ENCODE measurements at places on chromosomes 6 and 20.

DNA sequence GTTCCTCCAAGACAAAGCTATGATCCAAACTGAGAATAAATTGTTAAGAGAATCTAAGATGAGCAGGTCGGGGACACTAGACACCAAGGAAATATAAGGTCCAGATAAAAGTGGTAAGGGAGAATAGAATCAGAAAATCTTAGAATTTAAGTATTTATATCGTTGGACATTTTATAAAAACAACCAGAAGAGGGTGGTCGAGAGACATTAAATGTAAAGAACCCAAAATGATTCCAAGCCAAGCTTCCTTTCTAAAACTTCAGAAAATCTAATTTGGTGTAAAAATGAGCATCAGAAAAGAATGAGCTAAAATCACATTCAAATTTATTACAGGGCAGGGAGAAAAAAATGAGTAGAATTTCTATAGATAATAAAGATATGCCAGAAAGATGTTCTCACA is 97.8 kb upstream of the OGFRL1 start:
- DNase-seq, result no peak

DNA sequence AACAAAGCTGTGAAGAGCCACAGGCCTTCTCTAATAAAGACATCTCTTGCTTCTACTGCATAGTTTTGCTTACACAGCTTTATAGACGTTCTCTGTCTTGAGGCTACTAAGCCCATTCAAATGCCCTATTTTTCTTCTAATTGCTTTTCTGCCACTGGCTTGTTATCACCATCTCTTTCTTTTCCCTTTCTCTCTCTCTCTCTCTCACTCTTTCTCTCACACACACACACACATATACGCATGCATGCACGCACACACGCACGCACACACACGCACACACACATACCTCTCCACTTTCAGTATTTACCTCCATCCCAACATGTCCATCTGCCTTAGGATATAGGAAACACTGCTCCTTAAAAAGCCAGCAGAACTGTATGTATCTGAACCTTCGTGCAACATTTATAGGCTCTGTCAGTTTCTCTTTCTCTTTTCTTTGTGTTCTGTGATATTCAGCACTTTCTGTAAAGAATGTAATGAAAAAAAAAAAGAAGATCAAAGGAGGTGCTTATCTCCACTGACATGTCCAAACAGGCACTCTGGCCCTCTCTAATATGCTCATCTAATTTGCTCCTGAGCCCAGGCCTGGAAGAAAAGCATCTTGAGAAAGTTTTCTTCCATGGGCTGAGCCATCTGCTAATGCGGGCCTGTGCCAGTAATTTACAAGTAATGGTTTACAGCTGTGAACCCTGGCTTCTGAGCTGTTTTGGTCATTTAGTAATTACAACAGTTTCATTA is 1046.7 kb upstream of the MAP3K7 start:
- DNase-seq, result no peak

DNA sequence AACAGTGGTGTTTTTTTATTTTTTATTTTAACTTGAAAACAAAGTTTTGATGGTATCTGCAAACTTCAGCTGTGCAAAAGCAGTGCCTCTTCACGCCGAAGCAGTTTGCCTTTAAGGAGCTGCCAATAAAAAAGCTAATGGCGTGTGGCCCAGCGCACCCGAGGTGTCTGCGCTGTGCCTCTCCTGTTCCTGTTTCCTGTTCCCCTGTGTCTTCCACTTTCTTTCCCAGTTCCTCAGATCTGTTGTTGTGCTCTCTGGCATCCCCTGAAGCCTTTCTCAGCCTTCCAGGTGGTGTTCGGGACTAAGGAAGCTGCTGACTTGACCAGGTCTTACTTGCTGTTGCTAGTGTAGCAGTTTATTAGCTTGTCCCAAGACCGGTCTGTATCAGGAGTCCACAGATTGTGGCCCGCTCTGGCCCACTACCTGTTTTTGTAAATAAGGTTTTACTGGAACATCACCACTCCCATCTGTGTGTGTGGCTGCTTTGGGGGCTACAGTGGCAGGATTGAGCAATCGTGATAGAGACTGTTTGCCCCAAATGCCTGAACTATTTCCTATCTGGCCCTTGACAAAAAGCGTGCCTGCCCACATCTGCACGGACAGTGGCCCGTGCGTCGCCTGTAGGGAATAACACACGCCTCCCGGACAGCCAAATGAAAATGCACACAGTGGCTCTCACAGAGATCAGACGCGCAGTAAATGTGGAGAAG is 178.3 kb downstream of the TMEM242 start:
- no peak for DNase-seq

DNA sequence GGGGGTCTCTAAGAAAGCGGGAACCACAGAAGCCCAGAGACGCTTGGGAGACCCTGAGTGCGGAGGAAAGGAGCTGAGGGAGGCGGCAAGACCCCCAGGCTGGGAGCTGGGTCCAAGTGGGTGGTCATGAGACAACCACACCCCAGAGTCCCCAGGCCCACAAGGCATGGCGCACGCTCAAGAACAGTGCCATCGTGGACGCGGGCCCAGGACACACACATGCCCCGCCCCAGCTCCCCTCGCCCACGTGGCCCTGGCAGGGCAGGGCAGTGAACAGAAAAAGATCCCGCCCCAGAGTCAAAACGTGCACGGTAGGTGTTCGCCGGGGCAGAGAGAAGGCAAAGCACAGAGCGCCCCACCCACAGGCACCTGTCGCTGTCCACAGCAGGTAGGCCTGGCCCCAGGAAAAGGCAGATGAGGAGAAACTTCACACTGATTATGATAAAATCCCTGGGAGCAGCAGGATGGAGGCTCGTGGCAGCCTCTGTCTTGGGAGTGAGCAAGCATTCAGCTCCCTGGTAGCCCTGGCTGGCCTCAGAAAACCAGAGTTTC is 50.0 kb downstream of the BPIFB1 start:
- DNase-seq, result no peak

DNA sequence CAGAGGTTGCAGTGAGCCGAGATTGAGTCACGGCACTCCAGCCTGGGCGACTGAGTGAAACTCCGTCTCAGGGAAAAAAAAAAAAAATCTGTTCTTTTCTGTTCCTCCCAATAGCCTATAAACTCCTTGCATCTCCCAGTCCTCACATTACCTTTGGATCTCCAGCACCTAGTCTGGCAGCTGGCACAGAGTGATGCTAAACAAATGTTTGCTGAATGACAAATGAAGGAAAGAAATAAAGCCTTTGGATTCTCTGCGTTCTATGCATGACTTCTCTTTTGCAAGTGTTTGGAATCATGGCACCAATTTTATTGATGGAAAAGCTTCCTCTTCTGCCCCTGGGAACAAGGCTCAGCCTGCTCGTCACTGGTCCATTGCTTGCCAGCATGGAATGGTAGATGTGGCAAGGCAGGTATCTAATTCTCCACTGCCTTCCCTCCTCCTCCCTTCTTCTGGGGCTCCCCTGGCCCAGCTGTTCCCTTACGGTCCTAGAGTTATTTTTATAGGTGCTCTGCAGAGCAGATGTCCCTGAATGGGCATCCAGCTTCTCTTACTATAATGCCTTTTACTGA is 53.6 kb upstream of the FYN start:
- DNase-seq, result no peak

DNA sequence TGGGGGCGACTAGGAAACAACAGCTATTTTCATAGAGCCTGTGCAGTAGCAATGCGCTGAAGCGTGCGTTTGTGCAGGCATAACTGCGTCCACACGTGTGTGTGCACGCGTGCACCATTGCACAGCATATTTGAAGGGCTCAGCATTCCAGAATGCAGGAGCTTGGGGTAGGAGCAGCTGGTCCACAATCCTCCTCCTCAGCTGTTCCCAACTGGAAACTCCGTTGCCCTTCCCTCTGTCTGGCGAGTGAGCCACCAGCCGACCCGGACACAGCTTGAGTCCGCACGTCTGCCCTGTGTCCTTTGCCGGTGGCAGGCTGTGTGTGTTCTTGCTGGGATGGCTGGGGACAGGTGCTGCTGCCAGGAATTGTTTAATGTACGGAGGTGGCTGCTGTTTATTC is 110.2 kb downstream of the SASH1 start:
- DNase-seq, result no peak

DNA sequence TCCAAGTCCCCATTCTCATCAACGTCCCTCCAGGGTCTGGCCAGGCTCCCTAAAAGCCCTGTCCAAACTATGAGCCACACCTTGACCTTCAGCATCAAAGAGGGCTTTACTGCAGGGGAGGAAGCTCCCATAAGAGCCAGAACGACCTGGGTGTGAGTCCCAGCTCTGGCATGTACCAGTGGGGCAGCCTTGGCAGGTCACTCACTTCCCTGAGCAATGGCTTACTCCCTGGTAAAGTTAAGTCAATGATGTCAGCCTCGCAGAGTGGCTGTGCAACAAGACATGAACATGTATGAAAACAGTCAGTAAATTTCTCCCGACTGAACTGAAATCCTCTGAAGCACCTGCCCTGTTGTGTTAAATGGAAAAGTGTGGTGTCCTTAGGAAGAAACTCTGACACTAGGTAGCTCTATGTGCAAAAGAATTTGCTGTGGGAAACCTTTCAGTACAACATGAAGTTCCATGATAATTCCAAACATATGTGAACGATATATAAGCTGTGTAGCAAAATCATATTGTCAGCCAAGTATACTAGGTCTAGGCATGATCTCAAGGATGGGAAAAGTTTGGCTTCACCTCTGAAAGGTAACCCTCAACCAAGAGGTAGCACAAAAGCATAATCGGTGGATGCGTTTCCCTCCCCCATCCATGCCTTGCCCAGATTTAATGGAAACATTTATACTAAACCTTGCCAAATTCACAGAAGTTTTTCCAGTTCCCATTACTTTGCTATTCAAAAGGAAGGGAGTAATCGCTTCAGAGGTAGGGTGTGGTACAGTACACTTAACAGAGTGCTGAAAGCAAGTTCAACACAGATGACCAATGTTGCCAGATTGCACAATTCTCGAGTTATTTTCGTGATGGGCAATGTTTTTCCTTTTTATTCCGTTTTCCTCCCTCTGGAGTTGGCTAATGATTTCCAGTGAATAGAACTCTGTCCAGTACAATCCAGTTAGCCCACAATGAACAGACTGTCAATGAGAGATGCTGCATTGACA is 49.0 kb upstream of the RANBP9 start:
- no peak for DNase-seq

GRCh38 chr6:19536838-19537237 is 300.3 kb upstream of the ID4 start:
- no peak for DNase-seq

DNA sequence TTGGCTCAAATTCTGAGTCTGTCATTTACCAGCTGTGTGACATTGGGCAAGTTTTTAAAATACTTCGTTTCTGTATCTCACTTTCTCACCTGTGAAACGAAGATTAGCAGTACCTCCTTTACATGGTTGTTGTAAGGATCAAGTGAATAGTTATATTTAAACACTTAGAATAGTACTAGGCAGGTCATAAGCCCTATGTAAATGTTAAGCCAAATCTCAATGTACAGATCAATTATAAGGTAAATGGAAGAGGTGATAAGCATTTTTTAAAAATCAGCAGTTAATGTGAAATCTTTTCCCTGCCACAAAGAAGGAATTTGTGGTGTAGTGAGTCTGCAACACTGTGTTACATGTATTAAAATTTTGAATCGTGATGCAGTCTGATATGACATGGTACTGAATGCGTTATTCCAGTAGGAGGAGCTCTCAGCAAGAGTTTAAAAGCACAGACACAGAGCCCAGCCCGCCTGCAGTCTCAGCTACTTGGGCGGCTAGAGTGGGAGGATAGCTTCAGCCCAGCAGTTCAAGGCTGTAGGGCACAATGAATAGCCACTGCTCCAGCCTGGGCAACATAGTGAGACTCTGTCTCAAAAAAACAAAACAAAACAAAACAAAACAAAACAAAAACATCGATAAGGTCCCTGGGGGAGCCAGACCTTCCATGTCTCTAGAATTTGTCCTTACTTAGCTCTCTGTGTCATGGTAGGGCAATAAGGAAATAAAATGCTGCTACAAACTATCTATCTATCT is 46.0 kb downstream of the GTF2H5 start:
- peak; percentile 78 for DNase-seq

DNA sequence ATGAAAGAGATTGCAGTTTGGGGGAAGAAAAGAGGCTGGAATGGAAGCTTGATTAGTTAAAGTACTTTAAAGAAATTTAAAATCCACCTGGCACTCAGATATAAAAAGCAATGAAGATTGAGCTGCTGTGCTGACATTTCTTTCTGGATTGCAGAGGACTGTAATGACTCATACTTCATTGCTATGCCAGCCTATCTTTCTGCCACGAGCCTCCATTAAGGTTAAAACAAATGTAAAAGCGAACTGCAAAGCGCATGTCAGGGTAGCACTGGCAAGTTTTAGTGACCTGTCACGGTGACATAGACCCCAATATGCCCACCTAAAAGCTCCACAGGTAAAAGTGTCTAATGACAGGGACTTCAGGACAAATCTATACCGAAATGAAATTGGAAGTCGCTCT is 449.6 kb downstream of the C6orf118 start:
- DNase-seq, result no peak

- DNase-seq, result no peak
Measured at GRCh38 chr20:48159145-48160008, 374.1 kb upstream of the SULF2 start.

- DNase-seq, result no peak
Measured at GRCh38 chr6:154510144-154510905, at the start of gene CNKSR3. Gene CNKSR3, minus strand, starts transcription at chr6:154510685. Its CDS starts 571 bp downstream, at chr6:154510114.

DNA sequence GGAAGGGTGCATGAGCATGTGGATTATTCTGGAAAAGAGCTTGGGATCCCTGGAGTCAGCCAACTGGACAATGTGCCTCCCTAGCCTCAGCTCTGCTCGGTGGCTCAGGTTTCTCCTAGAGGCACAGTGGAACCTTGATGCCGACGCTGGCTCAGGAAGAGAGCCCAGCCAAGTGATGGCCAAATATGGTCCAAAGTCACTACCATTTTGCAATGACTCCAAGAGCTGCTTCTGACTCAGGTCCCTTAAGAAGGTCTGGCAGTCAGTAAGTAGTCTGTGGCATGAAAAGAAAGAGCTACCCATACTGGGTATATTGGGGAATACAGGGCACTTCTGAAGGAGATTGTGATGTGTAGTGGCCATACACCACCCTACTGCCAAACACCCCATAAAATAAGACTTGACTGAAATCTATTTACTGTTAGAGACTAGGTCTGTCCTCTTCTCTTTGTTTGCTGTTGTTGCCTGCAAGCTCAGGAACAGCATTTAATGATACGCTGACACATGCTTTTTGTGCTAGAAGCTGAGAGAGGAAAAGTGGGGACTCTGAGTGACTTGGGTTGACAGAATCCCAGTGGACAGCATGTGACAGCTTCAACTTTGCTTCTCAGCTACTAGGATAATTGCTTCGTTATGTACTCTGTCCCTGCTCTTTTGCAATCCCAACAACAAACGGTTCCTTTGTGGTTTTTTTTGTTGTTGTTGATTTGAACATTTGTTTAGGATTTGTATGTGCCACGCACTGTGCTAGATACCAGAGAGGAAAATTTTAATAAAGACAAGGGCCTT is 30.3 kb upstream of the OGFRL1 start:
- DNase-seq, result no peak

GRCh38 chr6:122969999-122970533 is 26.0 kb upstream of the CLVS2 start:
- peak; percentile 33 for DNase-seq

- DNase-seq, result no peak
Measured at GRCh38 chr20:43567477-43567876, 8.7 kb downstream of the SGK2 start.

- no peak for DNase-seq
Measured at GRCh38 chr6:87391334-87391733, 16.4 kb upstream of the CFAP206 start.

GRCh38 chr6:111837007-111837406 is 36.2 kb downstream of the FYN start:
- no peak for DNase-seq

Data from T47D (cell line).